Lower lobe of right lung (tissue), 2 donors: ENCODE measurements at places on chromosomes 1 and 21.

DNA sequence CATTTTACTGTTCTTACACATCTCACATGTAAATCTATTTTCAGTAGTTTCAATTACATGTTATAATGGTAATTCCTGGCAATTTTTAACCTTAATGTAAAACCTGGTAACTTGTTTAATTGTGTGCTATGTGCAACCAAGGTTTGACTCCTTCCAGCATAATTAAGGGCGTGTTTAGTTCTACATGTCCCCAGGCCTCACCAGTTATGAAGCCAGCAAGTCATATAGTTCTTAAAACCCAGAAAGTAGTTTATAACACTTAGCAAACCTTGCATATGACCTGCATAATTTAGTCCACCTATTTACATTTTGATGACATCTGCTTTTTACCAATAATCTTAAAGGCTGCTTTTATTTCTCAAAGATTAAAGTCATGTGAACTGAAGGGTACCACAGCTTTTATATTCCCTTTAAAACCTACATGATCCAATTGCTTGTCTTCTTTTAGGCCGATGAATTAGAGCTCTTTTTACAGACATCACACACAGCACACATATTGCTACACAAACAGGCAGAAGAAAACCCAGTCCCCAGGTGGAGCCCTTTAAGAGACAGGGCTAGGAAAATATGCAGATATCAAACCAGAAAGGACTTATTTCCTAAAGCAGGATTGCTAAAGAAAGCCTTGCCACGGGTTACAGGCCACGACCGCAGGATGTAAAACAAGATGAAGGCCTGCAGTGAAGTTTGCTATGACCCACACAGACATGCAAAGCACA, 23.2 kb upstream of the SYCP1 start:
- no peak for DNase-seq

GRCh38 chr21:44485254-44485793, 30.0 kb downstream of the LRRC3 start:
- DNase-seq, result no peak

DNA sequence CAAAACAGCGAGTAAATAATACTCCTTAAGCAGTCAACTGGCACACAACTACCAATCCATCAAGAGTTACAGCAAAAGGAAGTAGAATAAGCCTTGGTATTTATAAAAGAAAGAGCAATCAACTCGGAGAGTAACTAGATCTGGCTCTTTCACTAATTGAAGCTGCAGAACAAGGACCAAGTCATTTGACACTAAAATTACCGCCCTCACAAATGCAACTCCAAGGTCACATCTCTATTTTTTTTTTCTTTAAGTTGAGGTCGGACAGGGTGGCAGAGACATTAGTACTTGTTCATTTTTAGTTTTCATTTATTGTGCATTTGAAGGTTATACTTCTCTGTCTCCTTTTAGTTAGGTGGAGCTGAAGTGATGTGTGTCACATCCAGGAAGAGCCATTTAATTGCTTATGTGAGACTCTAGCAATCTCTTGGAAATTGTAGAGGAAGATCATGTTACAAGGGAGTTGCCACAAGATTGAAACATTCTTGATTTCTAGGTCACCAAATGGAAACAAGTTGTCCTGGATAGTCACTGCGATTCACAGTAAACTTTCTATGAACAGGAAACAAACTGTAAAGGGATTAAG, 138.1 kb upstream of the ADAMTS5 start:
- no peak for DNase-seq

- DNase-seq, result no peak
Measured at GRCh38 chr1:93680076-93680419, 1.6 kb downstream of the BCAR3 start.

DNA sequence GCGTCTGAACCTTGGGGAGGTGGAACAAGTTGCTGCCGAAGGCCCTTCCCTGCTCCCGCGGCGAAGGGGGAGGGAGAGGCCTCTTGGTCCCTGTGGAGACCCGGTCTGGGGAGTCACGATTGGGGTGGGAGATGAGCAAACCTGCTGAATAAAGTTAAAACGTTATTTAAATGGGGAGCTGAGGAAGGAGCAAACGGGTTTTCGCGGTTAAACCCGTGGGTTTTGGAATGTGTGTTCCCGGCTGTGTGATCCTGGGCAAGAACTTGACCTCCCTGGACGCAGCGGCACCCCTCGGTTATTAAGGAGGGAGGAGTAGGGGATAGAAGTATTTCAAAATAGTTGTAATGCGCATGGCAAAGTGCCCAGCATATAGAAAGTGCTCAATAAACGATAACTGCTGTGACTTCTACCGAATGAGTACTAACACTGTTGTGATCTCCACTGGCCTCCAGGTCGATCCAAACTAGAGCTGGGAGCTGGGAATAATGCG, 3.4 kb downstream of the FAM110D start:
- no peak for DNase-seq

- no peak for DNase-seq
Measured at GRCh38 chr1:204685236-204686006, at the start of gene LRRN2. Gene LRRN2 (minus strand): TSS chr1:204685738. CDS start chr1:204619992, 65,746 bp downstream.

- DNase-seq, result no peak
Measured at GRCh38 chr1:231159202-231159962, 2.5 kb upstream of the TRIM67 start.

- DNase-seq, result no peak
Measured at GRCh38 chr1:243269461-243269801, 13.6 kb downstream of the SDCCAG8 start.

GRCh38 chr1:243726806-243727502, 123.1 kb downstream of the AKT3 start:
- DNase-seq, result no peak

DNA sequence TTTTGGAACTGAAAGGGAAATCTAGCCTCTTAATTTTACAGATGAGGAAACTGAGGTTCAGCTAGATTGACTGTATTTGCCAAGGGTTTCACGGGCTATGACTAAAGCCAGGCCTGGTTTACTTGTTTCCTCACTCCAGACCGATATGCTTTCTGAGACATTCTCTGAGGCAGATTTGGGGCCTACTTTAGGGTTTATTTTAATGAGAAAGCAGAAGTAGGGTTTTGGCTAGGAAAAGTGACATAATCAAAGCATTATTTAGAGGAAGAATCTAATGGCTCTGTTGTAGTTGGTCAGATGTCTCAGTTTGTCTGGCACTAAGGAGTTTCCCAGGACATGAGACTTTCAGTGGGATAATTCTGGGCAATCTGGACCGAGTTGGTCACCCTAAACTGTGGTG, 1.5 kb upstream of the RPTN start:
- DNase-seq, result no peak

GRCh38 chr1:156742017-156742416, 1.1 kb upstream of the MRPL24 start:
- DNase-seq, result no peak

GRCh38 chr1:236416165-236416564, 22.1 kb downstream of the EDARADD start:
- no peak for DNase-seq

GRCh38 chr21:35426897-35427296, 377.8 kb upstream of the RUNX1 start:
- DNase-seq, result no peak

DNA sequence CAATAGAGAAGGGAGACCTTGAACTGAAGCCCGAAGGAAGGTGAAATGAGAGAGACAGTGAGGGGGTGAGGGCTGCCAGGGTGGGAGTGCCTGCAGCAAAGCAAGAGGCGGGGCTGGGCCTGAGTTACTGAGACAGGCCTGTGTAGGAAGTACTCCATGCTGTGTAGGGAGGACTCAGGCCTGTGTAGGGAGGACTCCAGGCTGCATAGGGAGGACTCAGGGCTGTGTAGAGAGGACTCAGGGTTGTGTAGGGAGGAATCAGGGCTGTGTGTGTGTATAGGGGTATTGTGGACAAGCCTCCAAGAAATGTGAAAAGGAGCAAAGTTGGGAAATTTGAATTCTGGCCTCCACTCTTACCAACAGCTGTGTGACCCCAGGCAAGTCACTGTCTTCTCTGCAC, 133.8 kb upstream of the CACNA1E start:
- no peak for DNase-seq

- no peak for DNase-seq
Measured at GRCh38 chr1:100606438-100606837, 68.5 kb downstream of the GPR88 start.

DNA sequence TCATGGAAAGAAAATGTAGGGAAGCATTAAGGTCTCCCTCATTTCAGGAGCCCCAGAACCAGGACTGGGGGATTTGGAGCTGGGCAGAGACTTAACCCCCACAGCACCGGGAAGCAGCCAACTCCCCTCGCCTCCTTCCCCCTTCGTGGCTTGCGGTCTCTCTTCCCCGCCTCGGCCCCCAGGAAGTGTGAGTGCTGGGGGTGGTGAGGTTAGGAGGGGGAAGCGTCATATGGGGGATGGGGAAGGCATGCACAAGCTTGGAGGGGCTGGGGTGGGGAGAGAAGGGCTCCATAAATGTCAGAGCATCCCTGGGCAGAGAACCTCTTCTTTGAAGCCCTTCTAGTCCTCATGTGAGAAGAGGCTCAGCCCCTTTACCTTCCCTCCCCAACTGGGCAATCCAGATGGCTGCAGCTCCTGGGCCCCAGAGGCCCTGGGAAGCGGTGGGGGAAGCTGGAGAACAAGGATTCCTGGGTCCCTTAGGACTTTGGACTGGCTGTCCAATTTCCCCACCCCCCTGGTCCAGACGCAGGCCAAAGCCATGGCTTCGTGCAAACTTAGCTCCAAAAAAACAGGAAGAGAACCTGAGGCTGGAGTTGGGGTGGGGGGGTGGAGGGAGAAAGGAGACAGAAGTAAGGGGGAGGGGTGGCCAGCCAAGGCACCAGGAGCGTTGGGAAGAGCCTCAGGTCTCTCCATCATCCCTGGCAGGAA, 7.8 kb downstream of the ZBTB7B start:
- DNase-seq, result no peak

DNA sequence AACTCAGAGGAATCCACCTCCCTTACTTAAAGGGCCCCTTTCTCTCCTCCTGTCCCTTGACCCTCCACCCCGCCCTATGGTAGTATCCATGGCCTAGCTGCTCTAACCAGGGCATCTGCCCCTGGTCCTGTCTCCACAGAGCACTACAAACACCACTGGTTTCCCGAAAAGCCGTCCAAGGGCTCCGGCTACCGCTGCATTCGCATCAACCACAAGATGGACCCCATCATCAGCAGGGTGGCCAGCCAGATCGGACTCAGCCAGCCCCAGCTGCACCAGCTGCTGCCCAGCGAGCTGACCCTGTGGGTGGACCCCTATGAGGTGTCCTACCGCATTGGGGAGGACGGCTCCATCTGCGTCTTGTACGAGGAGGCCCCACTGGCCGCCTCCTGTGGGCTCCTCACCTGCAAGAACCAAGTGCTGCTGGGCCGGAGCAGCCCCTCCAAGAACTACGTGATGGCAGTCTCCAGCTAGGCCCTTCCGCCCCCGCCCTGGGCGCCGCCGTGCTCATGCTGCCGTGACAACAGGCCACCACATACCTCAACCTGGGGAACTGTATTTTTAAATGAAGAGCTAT, 1.7 kb downstream of the BTG2 start:
- DNase-seq, result no peak

DNA sequence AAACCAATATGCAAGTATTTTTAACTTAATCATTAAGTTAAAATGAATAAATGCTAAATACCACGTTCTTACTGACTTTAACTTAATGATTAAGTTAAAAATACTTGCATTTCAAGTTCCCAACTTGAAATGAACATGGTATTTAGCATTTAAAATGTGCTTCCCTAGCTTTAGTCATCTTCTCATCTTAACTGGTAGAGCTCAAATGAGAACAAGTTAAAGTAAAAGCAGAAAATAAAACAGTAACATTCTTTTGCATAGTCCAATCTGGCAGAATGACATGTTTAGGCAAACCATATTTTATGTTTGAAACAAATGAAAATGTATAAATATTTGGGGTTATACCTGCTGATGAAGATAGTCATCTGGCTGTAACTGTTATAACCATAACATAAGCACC, 186.0 kb downstream of the APP start:
- no peak for DNase-seq

DNA sequence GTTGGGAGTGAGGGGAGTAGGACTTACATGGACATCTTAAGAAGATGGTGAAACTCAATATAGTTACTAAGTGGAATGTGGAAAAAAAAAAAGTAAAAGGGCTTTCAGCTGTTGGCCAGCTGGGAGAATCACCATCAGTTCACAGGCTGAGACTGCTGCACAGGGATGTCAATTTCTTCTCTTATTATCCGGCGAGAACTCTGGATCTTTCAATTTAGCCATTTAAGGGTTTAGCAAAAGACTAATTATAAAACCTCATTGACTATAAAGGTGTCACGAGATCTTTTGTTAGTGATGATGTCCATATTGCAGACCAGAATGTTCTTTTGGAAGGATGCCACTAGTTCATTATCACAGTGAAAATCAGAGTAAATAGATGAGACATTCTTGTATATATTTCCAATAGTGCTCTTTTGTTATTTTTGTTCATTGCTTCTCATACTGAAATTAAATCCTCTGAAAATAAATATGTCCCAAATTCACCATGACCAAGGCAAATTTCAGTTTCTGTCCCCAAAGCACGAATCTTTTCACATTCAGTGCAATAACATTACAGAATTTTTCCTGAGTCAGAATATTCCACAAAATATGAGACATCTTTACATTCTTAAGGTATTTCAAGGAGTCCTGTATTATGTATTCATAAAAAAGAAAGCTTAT, 266.1 kb downstream of the DNM3 start:
- no peak for DNase-seq

- no peak for DNase-seq
Measured at GRCh38 chr1:84899969-84900368, 7.0 kb upstream of the LPAR3 start.

DNA sequence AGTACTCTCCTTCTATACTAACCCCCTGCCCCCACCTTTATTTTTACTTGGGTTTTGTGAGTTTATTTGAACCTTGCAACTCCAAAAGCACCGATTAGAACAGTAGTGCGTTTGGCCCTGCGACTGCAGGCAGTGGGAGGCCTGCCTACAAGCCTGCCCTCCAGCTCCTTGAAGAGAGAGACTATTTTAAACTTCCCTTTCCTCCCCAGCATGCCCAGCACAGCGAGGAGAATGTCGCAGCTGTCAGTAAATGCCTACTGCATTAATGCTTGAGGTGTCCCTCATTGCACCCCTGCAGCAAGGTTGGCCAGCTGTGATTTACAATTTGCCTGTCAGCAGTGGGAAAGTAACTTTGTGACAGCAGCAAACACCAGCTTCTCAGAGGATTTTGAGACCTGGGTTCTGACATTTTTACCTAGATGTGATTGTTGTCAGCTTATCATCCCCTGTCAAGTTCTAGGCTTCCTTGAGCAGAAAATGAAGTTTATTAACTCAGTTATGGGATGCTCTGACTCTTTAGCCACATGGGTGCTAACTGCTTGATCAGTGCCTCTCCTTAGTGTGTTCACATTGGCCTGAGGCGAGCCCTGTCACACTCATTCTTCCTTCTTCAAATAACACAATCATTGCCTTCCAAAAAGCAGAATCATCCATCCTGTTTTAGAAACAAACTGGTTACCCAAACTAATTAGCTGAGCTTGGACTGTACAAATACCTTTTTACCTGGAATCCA, 170.6 kb downstream of the PDE4B start:
- no peak for DNase-seq

GRCh38 chr1:36269408-36269838, 36.7 kb upstream of the SH3D21 start:
- peak; percentile 48 for DNase-seq
